ENCODE measurements at places on chromosomes 1 and 21. TPM values are rescaled to one million over a fixed set of nuclear protein-coding genes. Genes with fewer than 3 reads are reported as not detected.

DNA sequence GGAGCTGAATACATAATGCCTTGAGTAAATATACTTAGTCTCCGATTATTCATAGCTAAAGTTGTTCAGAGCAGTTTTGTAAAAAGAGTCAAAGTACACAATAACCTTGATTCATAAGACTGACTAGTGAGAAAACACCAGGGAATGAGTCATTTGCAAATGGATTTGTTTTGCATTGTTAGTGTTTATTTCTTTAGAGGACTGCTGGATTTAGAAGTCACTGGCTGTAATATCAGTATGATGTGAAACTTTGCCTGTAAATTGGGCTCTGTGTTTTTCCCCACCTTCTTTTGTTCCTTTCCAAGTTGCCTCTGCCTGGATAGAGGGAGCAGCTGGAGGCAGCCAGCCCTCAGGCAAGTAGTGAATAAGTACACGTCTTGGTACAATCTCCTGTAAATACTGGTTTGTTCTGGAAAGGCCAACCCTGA lies 474.7 kb downstream of the NUF2 start:
- no peak for DNase-seq

DNA sequence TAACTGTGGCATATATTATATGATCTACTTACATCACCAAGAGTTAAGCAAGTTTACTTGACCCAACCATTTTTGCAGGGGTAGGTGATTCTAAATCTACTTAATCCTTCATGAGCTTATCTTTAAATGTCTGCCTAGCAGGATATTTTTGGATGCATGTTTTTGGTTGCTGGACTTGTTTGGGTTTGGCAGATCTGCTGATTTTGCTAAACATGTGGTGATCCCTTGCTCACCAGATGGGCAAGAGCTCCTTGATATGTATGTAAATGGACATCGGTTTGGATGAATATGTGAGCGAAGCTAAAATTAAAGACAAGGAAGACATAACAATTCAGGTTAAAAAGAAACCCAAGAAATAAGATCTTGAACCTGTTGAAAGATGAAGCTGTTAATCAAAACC lies 36.7 kb downstream of the FMN2 start:
- no peak for DNase-seq

DNA sequence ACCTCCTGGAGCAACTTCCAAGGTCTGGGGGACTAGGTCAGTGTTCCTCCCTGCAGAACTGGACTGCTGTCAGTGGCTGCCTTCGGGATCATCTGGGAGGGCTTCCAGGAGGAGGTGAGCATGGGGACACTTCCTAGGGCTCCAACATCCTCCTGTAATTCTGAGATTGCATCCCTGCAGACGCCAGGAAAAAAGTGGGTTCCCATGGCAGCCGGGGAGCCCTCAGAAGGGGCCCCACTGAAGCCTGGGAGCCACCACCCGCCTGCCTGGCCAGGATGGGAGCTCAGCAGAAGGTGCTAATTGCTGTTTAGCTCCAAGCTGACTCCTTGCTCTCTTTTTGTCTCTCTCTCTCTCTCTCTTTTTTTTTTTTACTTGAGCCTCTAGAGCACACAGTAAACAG lies 16.1 kb upstream of the ARF1 start:
- DNase-seq: no peak

DNA sequence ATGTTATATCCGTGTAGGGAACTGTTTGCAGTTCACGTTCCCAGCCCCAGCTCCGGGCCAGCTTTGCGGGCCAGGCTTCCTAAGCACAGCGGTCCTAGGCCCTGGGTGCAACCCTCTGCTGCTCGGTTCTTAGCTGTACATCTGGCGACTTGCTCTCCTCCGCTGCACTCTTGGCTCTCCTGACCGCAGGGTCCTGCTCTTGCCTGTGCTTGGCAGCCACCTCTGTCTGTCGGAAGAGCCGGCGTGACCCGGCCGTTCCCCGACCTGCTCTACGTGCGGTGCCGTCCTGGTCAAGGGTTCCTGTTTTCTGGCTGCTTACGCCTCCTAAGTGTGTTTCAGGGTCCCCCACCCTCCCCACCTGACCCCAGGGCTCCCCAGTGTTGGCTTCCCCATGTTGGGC lies 36.7 kb downstream of the FAAP20 start:
- no peak for DNase-seq

PCP4L1 gene
- not detected for total RNA-seq

All from RPMI7951 (cell line).